Suppressor macrophage treated with lipopolysaccharide for 4 hours (primary cell): ENCODE measurements at places on chromosomes 4 and X.
A peak's percentile ranks its signal among the peaks of the same experiment; 100 is the strongest.

GRCh38 chr4:548976-549375 lies 27.1 kb downstream of the TMEM271 start:
- no peak for DNase-seq

DNA sequence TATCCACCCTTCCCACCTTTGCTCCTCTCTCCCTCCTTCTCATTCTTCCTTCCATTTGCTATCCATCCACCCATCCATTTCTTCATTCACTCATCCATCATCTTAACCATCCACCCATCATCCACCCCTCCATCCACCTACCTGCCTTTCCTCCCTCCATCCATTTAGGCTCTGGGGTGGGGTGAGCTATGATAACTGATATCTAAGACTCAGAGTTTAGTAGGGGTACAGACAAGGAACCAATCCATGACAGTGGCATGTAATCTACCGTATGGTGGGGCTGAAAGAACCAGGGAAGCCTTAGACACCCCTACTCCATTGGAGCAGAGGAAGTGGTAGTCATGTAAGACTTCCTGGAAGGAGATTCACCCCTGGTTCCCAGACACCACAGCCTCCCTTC lies 23.2 kb downstream of the PSAPL1 start:
- no peak for DNase-seq

DNA sequence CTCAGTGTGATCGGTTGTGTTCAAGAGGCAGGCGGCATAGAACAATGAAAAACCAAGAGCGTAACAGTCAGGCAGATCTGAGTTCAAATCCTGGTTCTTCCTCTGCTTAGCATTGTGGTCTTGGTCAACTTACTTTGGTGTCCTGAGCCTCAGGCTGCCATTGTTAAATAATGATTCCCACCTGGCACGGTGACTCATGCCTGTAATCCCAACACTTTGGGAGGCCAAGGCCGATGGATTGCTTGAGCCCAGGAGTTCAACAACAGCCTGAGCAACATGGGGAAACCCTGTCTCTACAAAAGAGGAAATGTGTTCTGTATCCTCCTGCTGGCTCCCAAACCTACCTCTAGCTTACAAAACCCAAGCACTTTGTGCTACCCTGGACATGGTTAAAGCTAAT lies 129.0 kb upstream of the STX18 start:
- no peak for DNase-seq

DNA sequence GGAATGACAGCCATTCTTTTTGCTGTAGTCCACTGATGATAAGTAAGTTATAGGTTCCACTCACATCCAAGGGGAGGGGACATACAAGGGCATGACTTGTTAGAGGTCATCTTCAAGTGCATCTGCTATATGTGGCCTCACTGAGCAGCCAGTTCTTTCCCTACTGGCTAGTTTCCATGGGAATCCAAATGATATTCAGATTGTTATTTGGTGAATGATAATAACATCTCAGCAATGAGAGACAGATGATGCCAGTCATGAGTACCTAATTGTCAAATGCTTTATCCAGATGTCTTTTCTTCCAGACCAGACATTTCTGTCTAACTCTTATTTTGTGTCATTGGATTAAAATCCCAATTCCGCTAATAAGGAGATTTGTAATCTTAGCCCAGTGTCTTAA lies 460.4 kb upstream of the BOD1L1 start:
- no peak for DNase-seq

GRCh38 chr4:14375816-14376215 lies 626.5 kb upstream of the CPEB2 start:
- DNase-seq: no peak

DNA sequence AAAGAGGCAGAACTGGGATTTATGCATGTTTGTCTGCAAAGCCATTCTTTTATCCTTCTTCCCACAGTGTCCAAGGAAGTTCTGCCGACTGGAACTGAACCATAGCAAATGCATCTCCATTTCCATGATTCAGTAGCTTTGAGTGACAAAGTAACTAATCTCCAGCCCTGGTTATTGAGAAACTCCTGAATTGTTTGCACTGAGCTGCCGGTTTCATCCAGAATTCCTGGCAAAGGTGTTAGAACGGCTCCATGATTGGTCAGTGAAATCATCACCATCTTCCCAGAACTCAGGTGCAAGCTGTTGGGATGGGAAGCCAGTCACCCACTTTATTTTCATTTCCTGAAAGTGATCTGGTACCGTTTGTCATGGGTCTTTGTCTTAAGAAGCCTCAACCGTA lies 47.0 kb upstream of the SLC34A2 start:
- DNase-seq: no peak

DNA sequence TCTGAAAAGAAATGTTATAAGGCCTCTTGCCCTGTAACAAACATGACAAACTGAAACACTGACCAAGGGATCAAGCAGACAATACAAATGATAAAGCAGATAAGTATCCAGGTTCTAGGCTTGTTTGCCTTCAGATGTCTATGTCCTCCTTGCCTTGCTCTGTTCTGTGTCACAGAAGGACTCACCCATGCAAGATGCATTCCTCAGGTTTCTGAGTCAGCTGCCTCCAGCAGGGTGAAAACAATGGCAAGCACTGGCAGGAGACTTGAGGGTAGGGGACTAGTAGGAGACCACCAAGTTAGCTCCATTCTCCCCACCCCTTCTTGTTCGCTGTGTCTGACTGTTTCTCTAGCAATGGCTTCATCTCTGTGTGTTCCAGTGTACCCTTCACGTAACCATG lies 76.6 kb upstream of the CXXC4 start:
- no peak for DNase-seq

DNA sequence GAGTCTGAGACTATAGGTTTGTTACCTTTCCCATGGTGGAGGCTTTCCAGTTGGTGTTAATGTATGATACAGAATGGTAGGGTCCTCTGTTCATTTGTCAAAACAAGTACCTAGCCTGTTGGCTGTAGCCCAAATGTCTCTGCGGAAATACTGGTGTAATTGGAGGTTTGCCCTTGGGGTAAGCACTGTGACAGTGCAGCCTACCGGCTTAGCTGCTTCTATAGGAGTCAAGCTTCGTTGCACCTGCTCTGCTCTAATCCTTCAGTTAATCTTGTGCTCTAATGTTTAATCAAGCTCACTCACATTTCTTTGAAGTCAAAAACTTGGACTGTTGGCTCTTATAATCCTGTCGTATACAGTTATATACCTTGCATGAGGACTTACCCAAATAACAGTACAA lies 203.4 kb downstream of the CCNG2 start:
- DNase-seq: no peak

DNA sequence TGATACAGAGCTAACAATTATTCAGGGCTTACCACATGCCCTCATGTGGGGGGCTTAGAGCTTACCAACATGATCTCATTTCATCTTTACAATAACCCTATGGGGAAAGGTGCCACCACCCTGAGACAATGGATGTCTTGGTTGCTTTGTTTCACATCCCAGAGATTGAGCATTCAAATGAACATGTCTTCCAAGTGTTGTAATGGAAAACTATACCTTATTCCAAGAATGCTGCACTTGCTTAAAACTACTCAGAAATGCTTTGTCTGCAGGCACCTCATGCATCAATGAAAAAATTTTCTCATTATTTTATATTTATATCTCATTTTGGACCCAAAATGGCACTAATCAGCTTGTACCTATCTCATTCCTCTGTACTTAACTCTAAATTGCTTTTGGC lies 34.6 kb downstream of the BCLAF3 start:
- DNase-seq: no peak

DNA sequence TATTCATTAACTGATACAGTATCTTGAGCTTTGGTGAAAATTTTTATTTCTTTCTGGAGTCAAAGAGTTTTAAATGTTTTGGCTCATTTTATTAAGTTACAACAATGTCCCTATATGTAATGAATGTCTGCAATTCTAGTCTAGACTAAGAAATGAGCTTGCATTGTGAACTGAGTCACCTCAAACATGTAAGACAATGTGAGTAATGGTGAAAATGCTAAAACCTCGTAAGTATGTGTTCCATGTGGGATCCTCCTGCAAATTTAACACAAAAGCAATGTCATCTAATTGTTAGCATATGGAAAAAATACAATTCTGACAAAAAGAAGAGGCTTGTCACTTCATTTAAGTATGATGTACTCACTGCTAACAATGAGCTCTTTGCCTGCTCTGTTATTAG lies 480.5 kb upstream of the FSTL5 start:
- DNase-seq: no peak

DNA sequence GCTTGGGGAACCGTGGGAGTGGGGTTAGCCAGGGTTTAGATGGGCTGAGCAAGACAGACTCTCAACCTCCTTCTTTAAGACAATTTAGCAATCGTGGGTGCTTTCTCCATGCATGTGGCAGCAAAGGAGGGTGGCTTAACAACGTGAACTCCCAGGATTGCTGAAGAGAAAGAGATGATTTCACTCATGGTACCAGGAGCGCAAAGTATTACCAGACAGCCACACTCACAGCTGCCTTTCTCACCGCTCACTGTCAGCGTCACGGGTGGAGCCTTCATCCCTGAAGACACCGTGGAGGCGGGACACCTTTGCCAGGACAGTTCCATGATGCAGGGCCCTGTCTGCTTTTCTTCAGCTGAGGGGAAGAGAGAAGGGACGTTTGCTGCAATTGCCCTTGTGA lies 212.5 kb upstream of the PSAPL1 start:
- peak; percentile 55 for DNase-seq

DNA sequence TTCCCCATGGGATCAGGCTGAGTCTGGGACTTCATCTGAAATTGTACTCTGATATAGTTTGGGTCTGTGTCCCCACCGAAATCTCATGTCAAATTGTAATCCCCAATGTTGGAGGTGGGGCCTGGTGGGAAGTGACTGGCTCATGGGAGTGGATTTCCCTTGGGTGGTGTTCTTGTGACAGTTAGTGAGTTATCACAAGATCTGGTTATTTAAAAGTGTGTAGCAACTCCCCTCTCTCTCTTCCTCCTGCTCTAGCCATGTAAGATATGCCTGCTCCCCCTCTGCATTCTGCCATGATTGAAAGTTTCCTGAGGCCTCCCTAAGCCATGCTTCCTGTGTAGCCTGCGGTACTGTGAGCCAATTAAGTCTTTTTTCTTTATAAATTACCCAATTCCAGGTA lies 61.0 kb downstream of the RASGEF1B start:
- DNase-seq: peak; percentile 63

DNA sequence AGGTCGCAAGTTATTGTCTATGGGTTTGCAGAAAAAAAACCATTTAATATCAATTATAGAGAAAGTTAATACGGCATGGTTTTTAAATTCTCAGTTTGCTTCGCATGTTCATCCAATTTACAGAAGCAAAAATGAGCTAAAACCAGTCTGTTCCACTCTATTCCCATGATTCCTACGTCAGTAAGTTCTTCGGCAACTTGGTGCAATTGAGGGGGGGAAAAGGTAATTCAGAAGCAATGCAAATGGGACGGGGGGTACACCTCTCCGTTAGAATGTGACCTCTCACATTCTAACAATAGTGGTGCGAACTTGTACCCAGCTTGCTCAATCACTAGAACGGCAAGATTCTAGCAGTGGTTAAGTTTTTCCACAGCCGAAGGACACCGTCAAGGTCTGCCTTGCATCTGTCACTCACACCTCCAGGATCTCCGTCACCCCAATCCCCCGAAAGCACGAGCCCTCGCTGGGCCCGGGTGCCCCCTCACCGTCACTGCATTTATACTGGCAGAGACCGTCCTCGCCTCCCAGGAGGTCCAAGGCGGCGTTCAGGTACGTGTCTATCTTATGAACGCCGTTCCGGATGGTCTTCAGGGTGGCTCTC lies 653 bp downstream of the PLA2G12A start:
- no peak for DNase-seq

DNA sequence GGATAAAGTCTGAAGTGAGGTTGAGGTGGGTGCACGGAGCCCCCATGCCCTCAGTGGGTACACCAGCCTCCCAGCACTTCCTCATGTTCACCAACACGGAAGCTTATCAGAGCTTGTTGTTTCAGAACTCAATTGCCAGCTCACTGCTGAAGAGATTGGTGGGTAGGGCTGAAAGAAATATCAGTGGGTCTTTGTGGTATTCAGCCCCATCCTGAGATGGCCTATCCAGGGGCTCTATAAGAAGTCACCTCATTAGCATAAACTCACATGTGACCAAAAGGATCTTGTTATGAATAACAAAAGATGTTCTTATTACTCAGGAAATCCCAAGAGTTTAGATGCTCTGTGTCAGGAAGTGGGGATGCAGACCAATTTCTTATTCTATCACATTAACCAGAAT lies 177.3 kb downstream of the ARHGAP10 start:
- DNase-seq: no peak

DNA sequence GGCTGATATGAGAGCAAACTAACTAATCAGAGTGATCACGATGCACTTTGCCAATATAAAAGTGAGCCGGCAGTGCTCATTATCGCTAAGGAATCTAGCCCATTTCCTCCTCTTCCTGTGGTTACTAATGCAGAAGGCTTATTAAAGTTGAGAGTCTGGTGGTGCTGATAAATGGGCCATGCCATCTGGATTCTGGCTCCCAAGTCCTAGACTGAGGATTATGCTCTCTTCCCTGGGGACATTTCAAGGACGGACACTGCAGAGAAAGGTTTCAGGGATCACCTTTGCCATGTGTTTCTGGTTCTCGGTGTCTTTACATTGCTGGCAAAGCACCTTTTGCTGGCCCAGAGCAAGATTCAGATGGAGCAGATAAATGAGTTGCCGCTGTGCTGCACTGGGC lies 85.3 kb downstream of the RTL5 start:
- no peak for DNase-seq

GRCh38 chrX:1213971-1214370 lies 1.5 kb upstream of the CRLF2 start:
- DNase-seq: no peak

DNA sequence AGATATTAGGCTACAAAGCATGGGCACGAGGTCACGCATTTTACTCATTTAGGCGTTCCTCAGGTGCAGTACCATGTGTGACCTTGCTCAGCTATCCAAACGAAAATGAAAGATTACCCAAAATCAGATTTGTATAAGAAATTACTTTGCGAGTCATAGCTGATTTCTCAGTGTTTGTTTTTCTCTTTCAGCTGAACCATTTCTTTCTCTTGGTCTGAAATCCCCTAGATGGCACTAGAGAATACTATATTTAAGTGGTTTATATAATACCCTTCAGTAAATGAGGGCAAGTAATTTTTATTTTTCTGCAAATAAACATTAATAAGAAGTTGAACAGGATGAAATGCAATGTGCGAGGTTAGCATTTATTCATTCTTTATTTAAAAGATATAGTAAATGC lies 496.6 kb downstream of the STIM2 start:
- DNase-seq: no peak

- DNase-seq: peak; percentile 5
Observed at GRCh38 chrX:14673764-14674163, 144.4 kb downstream of the GLRA2 start.

DNA sequence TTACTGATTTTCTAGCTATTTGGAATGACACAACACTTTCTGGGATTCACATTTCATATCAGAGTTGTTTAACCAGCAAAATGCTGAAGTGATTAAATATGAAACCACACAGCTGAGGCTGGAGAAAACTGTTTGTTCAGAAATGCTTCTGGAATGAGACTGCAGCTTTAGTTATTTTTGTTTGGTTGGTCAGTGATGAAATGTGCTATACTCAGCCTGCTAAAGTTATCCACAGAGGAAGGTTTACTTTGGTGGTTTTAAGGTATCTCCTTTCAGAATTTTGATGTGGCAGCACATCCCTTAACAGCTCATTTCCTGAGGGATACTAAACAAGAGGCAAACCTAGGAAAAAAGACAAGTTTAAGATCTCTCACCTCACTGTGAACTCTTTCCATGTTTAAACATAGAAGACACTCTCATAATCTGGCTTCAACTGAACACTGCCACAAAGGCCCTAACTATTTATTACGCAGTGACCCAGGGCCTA lies 106.6 kb upstream of the PDE5A start:
- no peak for DNase-seq
